ENCODE measurements at places on chromosomes 13 and 19. TPM values are rescaled to one million over a fixed set of nuclear protein-coding genes. Genes with fewer than 3 reads are reported as not detected.
A peak's percentile ranks its signal among the peaks of the same experiment; 100 is the strongest.

GRCh38 chr13:110294146-110294545, 12.8 kb downstream of the COL4A1 start:
- DNase-seq = no peak

- no peak for DNase-seq
Observed at GRCh38 chr19:28400953-28401671, 811.8 kb downstream of the UQCRFS1 start.

DNA sequence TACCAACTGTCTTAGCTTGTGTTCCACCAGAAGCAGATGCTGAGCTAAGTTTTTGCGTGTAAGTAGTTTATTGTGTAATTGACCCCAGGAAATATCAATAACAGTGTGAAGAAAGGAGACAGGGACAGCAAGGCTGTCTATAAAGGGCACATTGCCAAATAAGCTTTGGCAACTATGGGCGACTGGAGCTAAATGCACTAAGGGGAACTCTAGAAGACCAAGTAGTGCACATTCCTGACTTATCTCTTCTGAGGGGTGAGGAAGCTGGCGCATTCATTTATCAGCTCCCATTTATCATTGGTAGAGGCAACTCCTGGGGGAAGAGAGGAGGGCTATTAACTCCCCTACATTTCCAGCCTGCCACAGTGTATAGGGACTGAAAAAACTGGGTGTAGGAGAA, 135.0 kb downstream of the DLEU7 start:
- DNase-seq = no peak

DNA sequence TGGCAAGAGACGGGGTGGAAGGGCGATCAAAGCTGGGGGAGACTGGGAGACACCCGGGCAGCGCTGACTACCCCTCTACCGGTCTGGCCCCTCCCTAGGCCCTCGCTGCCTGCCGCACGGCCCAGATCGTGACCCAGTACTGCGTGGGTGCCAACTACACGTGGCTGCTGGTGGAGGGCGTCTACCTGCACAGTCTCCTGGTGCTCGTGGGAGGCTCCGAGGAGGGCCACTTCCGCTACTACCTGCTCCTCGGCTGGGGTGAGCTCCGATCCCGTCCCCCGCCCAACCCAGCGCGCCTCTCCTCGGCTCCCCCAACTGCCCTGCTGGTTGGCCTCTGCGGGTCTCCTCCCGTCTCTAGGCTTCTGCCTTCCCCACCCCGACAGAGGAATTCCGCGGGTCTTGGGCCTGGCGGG, 8.8 kb downstream of the GIPR start:
- no peak for DNase-seq

- no peak for DNase-seq
Observed at GRCh38 chr19:39317476-39317875, 3.2 kb downstream of the LRFN1 start.

GRCh38 chr13:32660227-32660626, 74.0 kb downstream of the PDS5B start:
- no peak for DNase-seq

GRCh38 chr19:44841231-44841630, 4.9 kb upstream of the NECTIN2 start:
- no peak for DNase-seq

DNA sequence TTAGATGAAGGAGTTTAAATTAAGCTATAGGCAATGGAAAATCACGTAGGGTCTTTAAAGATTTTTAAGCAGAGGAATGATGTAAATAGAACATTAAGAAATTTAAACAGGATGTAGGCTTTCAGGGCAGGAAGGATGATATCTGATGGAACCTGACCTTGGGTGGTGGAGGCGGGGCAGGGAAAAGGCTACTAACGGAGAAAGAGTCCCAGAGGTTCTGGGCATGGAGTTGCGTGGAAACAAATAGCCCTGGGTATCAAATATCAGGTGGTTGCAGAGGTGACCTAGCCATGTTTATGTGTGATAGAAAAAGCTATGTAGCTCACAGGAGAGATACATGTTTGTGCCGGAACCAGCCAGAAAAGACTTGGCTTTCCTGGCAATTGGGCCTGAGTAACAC, 7.8 kb upstream of the CDK8 start:
- DNase-seq = no peak

- no peak for DNase-seq
Observed at GRCh38 chr13:46914341-46914740, 17.5 kb upstream of the HTR2A start.

DNA sequence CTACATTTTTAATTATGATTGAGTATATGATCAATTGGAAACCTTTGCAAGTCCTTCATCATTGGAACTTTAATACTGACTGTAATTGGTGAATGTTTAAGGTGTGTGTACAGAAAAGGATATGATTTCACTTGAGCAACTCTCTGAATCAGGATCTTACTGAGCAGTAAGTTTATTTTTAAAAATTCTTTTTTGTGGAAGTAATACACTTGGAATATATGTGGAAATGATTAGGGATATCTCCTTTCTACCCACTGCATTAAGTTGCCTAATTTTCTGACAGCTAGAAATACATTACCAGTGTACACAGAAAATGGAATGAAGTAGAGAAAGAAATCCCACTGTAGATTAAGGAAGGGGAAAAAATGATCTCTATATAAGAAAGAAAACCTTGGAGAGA, 865.8 kb downstream of the PCDH9 start:
- no peak for DNase-seq

DNA sequence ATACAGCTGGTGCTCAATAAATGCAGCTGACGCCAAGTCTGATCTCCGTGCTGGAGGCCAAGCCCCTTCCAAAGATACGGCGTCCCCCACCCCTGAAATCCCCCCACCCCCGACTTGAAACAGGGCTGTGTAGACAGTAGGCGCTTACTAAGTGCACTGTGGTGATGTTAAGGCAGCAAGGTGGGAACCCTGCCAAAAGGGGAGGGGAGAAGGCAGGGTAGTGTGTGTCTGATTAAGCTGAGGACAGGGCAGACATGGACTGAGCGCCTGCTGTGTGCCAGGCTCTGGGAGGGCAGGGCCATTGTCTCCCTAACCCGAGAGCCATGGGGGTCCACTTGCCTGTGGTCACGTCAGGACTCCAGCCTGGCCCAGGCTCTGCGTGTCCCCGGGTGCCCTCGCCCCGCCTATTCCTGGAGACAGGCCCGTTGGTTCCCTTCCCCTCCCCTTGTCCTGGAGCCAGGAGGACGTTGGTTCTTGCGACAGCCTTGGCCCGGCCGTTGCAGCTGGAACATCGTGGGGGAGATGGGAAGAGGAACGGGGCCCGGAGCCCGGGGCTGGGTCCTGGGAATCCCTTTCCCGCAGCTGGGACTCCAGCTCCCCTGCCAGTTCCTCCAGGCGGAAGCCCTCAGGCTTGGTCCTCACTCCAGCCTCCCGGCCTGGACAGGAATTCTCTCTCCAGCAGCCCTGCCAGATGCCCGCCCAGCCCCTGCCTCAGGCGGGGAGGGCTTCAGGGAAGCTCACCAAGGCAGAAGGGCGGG, 1.7 kb upstream of the ELANE start:
- DNase-seq = peak; percentile 93

DNA sequence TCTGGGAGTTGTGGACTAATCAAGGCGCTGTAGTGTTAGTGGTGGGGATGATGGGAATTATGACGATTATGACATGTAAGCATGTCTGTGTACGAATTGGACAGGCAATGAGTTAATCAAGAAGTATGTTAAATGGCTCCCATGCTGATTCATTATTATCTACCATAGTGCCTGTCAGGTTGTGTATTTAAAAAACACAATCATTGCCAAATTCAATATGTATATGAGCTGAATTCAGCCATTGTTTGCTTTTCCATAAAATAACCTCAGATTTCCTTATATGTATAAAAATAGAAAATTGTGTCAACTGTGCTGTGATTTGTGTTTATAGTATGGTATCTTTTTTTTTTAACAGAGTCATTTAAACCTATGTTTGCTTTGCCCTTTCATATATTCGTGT, 37.1 kb downstream of the PCCA start:
- DNase-seq = no peak

GRCh38 chr13:19592657-19593180, 31.4 kb upstream of the TPTE2 start:
- DNase-seq = no peak

Gene F10
- total RNA-seq = 3.5 TPM

Gene ZNF101
- 4.2 TPM for total RNA-seq

Gene PCDH8
- not detected for total RNA-seq

Gene C1QTNF9
- 3.0 TPM for total RNA-seq
